ENCODE measurements at places on chromosomes 2 and 18.

DNA sequence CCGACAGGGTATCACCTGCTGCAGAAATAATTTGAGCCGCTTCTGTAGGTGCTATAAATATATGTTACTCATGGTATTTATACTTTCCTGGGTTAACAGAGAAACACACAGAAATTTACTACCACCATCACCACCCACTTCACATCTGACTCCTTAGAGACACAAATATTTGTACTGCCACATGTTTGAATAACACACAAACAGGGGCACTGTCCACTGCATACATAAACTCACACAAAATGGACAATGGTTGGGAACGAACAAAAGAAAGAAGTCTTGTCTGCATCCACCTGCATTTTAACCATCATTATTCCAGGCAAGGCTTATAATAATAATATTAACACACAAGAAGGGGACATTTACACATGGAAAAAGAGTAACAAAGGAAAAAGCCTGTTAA lies 24.0 kb downstream of the IMMT start:
- peaks cover 3% of the 10 kb centered on the region for H3K4me1 ChIP-seq
- H3K36me3 ChIP-seq: peaks cover 28% of the 10 kb centered on the region
- H3K4me3 ChIP-seq: no peak overlapping the region

GRCh38 chr2:31863867-31864266 lies 146.9 kb downstream of the MEMO1 start:
- H3K4me1 ChIP-seq: no peaks in the 10 kb centered on the region
- no peaks in the 10 kb centered on the region for H3K36me3 ChIP-seq
- no peaks in the 10 kb centered on the region for H3K27me3 ChIP-seq
- H3K27ac ChIP-seq: no peak overlapping the region
- no peak for DNase-seq
- H3K4me3 ChIP-seq: no peak overlapping the region

DNA sequence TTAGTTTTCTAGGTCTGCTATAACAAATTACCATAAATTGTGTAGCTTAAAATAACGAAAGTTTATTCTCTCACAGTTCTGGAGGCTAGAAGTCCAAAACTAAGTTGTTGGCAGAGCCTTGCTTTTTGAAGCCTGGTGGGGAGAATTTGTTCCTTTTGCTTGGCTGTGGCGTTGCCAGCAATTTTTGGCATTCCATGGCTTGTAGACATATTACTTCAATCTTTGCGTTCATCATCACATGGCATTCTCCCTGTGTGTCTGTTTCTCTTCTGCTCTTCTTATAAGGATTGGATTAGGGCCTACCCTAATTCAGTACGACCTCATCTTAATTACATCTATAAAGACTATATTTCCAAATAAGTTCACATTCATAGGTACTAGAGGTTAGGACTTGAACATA lies 217.7 kb downstream of the MBD5 start:
- no peaks in the 10 kb centered on the region for H3K4me1 ChIP-seq
- no peaks in the 10 kb centered on the region for H3K36me3 ChIP-seq
- DNase-seq: no peak
- H3K27me3 ChIP-seq: no peaks in the 10 kb centered on the region

DNA sequence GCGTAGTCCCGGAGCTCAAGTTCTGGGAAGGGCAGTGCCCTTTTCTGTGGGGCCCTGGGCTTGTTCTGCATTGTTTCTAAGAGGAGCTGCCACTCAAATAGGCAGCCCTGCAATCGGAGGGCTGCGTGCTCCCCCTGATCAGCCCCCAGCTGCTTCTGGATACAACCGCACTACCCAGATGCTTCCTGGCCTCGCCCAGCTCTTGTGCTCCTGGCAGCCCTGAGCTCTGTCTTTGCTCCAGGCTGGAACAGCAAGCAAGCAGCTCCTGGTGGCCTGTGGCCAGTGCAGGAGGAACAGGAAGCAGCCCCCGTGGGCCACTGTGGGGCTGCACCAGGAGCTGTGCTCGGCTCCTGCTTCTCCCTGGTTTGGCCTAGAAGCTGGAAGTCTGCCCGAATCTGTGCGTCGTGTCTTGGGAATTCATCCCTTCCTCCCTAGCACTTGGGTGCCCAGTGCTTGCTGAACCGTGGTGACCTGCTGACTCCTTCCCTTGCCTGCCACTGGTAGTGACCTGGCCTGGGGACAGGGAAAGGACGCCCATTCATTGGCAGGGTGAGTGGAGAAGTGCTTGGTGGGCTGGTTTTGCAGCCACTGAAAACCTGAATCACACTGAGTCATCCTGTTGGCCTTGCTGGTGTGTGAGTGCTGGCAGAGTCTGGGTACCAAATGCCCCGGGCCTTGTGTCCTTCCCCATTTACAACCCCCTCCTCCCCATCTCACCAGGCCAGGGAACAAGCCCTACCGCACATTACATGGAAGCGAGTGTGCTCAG lies 27.3 kb upstream of the NTSR2 start:
- no peaks in the 10 kb centered on the region for H3K27me3 ChIP-seq
- no peak for DNase-seq
- no peaks in the 10 kb centered on the region for H3K4me1 ChIP-seq
- no peak overlapping the region for H3K4me3 ChIP-seq
- H3K27ac ChIP-seq: no peak overlapping the region
- no peaks in the 10 kb centered on the region for H3K36me3 ChIP-seq

- no peaks in the 10 kb centered on the region for H3K27me3 ChIP-seq
- no peak overlapping the region for H3K4me3 ChIP-seq
- H3K27ac ChIP-seq: no peak overlapping the region
- no peaks in the 10 kb centered on the region for H3K36me3 ChIP-seq
These were observed 466.7 kb upstream of the FSHR start for GRCh38 chr2:49621016-49621415.

- H3K4me3 ChIP-seq: no peak overlapping the region
- H3K27ac ChIP-seq: no peak overlapping the region
These were observed 263.8 kb upstream of the ATP5MC3 start for GRCh38 chr2:175445281-175445680.

- no peak overlapping the region for H3K4me3 ChIP-seq
- H3K27me3 ChIP-seq: no peaks in the 10 kb centered on the region
- DNase-seq: no peak
- H3K27ac ChIP-seq: no peak overlapping the region
- no peaks in the 10 kb centered on the region for H3K4me1 ChIP-seq
- H3K36me3 ChIP-seq: no peaks in the 10 kb centered on the region
These were observed 1.4 kb downstream of the CLUL1 start for GRCh38 chr18:598124-598589.

GRCh38 chr2:137952586-137953129 lies 11.6 kb upstream of the HNMT start:
- DNase-seq: no peak
- H3K36me3 ChIP-seq: no peaks in the 10 kb centered on the region
- H3K27ac ChIP-seq: no peak overlapping the region

DNA sequence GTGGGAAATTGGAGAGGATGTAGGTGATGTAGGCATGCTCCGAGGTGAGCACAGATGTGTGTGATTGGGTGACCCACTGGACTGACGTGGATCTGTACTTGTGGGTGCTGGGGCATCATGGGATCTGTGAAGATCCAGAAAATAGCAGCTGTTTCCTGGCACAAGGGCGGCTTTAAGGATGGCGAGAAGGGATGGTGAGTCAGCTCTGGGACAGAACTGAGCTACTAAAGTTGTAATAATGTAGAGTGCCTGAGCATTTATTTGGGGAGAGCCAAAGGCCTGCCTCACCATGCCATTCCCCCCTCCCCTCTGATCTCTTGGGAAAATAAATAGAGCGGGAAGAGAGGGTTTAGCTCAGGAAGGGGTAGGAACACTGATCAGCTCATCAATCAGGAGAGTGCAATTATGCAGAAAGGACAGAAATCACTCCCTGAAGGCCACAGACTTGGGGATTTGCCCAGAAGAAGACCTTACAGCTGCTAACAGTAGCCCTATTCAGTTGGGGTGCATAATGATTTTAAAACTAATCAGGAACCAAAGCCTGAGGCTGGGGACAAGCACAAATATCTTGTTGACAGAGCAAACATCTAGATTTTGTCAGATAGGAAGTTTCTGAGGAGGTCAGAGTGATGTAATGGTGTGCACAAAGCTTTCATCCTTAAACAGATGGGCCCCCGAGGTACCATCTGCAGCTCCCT lies 30.3 kb downstream of the TANC1 start:
- H3K27ac ChIP-seq: peak overlapping the region; percentile 16
- no peaks in the 10 kb centered on the region for H3K36me3 ChIP-seq
- no peaks in the 10 kb centered on the region for H3K27me3 ChIP-seq
- H3K4me1 ChIP-seq: peaks cover 8% of the 10 kb centered on the region

- H3K36me3 ChIP-seq: no peaks in the 10 kb centered on the region
- no peak overlapping the region for H3K4me3 ChIP-seq
- no peaks in the 10 kb centered on the region for H3K4me1 ChIP-seq
- no peak overlapping the region for H3K27ac ChIP-seq
- DNase-seq: no peak
- H3K27me3 ChIP-seq: no peaks in the 10 kb centered on the region
These were observed 138.8 kb upstream of the COPS8 start for GRCh38 chr2:236946871-236947270.

- H3K4me3 ChIP-seq: no peak overlapping the region
- no peak for DNase-seq
- no peaks in the 10 kb centered on the region for H3K36me3 ChIP-seq
- no peaks in the 10 kb centered on the region for H3K27me3 ChIP-seq
These were observed 27.1 kb upstream of the SPTBN1 start for GRCh38 chr2:54429054-54429453.

DNA sequence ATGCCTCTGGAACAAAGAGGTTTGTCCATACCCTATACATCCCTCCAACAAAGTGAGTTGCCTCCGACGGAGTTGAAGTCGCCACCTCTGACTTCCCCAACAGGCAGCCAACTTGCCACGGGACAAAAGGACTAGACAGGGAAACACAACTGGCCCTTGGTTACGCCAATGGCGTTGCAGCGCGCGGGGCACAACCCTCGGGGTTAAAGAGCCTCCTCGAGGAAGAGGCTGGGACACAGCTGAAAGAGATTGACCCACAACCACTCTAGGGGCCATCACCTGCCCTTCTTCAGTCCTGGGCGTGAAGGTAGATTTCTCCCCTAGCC lies 545 bp downstream of the GTF3C2 start:
- H3K27ac ChIP-seq: peak overlapping the region; percentile 74
- H3K4me3 ChIP-seq: peak overlapping the region; percentile 66
- H3K27me3 ChIP-seq: no peaks in the 10 kb centered on the region
- DNase-seq: peak; percentile 32
- peaks cover 4% of the 10 kb centered on the region for H3K4me1 ChIP-seq
- H3K36me3 ChIP-seq: no peaks in the 10 kb centered on the region

DNA sequence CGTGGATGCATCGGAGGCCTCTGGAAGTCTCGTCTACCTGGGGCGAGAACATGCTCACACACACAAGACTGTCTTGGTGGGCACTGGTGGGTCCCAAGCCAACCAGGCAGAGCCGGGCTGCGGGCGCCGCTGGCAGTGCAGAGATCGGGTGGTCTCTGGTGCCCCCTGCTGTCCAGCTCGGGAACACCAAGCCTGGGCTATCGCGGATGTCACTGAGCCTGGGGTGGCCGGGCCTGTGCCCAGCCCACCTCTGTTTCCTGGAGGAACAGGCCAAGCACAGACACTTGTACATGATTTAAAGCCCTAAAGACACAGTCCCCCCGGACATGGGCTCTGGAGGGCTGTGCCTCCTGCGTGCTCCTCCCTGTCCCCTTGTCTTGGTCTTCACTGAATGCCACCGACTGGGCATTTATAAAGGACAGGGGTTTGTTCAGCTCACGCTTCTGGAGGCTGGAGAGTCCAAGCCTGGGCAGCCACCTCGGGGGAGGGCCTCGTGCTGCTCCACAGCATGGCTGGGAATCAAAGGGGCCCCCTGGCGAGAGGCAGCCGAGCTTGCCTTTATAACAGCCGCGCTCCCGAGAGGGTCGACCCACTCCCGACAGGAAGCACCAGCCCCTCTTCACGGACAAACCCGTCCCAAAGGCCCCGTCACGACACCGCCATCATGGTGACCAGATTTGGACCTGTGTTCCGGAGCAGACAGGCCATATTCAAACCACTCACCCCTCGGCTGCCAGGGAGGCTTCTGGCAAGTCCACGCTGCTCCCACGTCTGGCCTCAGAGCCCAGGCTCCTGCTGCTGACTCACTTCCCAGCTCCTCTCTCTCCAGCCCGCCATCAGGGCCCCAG lies 3.6 kb upstream of the OTOS start:
- H3K4me1 ChIP-seq: no peaks in the 10 kb centered on the region
- no peak overlapping the region for H3K4me3 ChIP-seq
- no peaks in the 10 kb centered on the region for H3K36me3 ChIP-seq
- no peaks in the 10 kb centered on the region for H3K27me3 ChIP-seq
- no peak overlapping the region for H3K27ac ChIP-seq

GRCh38 chr2:57906152-57906732 lies 140.4 kb upstream of the VRK2 start:
- H3K27me3 ChIP-seq: no peaks in the 10 kb centered on the region
- no peaks in the 10 kb centered on the region for H3K4me1 ChIP-seq
- no peaks in the 10 kb centered on the region for H3K36me3 ChIP-seq

DNA sequence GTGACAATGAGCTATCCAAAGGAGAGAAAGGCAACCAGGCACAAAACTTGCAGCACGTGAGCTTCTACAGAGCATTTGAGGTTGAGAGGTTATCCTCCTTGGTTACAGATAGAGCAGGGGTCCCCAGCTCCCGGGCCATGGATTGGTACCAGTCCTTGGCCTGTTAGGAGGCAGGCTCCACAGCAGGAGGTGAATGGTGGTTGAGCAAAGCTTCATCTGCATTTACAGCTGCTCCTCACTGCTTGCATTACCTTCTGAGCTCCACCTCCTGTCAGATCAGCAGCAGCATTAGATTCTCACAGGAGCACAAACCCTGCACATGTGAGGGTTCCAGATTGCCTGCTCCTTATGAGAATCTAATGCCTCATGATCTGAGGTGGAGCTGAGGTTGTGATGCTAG lies 57.8 kb upstream of the ST8SIA3 start:
- no peaks in the 10 kb centered on the region for H3K4me1 ChIP-seq
- no peak overlapping the region for H3K27ac ChIP-seq
- no peak overlapping the region for H3K4me3 ChIP-seq
- H3K27me3 ChIP-seq: no peaks in the 10 kb centered on the region
- H3K36me3 ChIP-seq: no peaks in the 10 kb centered on the region

DNA sequence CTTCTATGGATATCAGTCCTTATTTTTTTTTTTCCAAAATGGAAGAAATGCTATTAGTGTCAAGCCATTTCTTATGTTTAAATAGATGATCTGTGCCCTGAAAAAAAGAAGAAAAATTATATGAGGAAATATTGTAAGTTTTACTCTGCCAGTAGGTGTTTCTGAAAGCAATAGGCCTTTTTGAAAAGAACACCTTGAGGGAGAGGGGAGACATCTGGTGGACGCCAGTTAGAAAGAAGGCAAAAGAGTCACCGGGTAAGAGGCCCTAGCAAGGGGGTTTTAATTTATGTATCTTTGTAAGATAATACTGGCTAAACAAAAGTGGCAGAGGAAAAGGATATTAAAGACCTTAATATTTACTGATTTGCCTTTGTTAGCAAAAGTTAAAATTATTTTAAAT lies 56.1 kb downstream of the DYNAP start:
- H3K4me1 ChIP-seq: no peaks in the 10 kb centered on the region
- no peak for DNase-seq
- H3K27me3 ChIP-seq: no peaks in the 10 kb centered on the region
- H3K36me3 ChIP-seq: no peaks in the 10 kb centered on the region

DNA sequence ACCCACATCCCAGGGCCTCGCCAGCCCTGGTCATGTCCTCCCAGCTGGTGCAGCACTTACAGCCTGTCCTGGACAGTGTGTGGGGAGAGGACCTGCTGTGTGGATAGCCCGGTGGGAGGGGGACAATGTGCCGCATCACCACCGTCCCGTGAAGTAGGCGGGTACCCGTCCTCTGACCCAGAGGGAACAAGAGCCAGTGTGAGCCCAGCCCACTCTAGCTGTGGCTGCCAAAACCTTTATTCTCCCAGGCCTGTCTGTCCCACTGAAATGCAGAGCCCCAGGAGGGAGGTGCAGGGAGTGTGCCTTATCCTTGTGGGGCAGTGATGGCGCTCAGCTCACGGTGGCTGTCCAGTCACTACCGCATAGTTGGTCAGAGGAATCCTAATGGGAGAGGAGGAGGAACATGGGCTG lies 1.7 kb downstream of the TRAF3IP1 start:
- H3K4me1 ChIP-seq: peaks cover 8% of the 10 kb centered on the region
- H3K27me3 ChIP-seq: no peaks in the 10 kb centered on the region
- no peak overlapping the region for H3K4me3 ChIP-seq
- no peak overlapping the region for H3K27ac ChIP-seq
- no peaks in the 10 kb centered on the region for H3K36me3 ChIP-seq
- DNase-seq: no peak
